ENCODE measurements at places on chromosomes 7 and 10.
A peak's percentile ranks its signal among the peaks of the same experiment; 100 is the strongest.

- DNase-seq: no peak
Observed at GRCh38 chr7:4399121-4399520, 283.0 kb upstream of the FOXK1 start.

- DNase-seq: no peak
Observed at GRCh38 chr10:76285515-76285914, 854.1 kb downstream of the LRMDA start.

- DNase-seq: no peak
Observed at GRCh38 chr7:91660734-91661356, 219.7 kb downstream of the MTERF1 start.

- no peak for DNase-seq
Observed at GRCh38 chr10:35942057-35942456, 300.0 kb upstream of the FZD8 start.

DNA sequence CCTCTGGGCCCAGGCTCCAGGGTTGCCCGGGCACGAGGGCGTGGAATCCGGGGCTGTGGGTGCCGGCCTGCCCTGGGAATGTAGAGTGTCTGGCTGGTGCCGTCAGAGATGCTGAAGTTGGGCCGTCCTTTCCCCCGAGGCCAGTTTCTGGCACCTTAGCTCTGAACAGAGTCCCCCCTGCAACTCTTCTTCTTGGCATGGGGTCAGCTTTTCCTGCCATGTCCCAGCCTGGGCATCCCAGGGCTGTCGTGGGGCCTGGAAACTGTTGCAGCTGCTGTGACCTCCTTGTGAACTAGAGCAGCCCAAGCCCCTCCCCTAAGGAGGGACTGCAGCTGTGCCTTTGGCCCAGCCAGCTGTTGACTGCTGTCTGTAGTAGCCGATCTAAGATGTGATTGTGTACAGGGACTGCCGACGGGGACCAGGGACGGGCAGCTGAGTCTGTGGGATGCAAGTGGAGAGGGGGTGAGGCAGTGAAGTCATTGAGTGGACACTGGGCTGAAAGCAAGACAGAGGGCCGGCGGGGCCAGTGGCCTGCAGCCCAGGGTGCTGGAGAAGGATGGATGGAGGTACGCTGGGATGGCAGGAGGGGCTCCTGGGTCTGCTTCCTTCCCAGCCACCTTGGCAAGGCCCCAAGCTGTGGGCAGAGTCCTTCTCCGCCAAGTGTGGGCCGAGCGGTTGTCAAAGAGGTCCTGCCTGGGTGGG is 35.8 kb downstream of the GBX1 start:
- no peak for DNase-seq

GRCh38 chr7:11748884-11749283 is 83.1 kb downstream of the THSD7A start:
- DNase-seq: no peak

- no peak for DNase-seq
Observed at GRCh38 chr7:32206987-32207386, 136.8 kb upstream of the PDE1C start.

DNA sequence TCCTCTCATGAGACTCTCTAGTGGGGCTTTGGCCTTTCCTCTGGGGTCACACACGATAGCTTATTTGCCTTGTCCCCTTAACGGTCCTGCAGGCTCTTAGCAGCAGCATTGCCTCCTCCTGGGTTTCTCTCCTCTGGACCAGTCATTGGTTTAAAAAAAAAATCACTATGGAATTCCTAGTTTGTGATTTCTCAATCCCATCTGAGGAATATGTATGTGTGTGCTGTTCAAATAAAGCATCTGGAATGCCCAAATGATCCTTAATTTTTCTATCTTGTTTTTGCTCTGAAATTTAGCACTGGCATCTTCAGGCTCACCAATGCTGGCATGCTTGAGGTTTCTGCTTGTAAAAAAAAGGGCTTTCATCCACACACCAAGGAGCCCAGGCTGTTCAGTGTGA is 30.5 kb downstream of the ACTA2 start:
- no peak for DNase-seq

DNA sequence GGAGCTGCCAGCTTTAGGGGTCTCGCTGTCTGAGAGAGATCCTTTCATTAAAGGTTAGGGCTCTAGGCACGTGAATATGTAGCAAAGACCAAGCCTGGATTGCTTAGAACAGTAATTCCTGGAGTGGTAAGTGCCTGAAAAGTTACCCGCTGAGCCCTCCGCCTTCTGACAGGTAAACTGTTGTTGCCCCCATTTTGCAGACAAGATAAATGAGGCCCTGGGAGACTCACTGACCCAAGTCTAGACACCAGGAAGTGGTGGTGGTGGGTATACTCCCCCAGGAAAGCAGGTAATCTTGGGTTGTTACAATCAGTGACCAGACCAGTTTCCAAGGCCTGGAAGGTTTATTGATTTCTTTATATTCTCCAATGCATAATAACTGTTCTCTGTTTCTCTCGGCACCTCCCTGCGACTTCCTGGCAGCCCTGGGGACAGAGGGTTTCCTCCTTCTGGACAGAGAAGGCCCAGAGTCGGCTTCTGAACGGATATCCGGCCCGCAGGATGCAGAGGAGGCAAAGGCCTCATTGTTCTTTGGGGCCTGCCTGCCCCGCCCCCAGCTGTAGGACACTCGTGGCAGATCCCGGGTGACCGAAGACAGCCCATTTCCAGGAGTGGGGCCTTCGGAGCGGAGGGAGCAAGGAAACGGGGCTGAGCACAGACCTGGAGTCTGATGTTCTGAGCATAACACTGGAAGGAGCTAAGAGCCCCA is 1.3 kb upstream of the GRK5 start:
- no peak for DNase-seq

GRCh38 chr10:113583571-113583970 is 30.7 kb downstream of the HABP2 start:
- no peak for DNase-seq

GRCh38 chr7:108096996-108097395 is 33.2 kb downstream of the LAMB4 start:
- DNase-seq: no peak

GRCh38 chr10:78025685-78026364 is 3.5 kb downstream of the POLR3A start:
- DNase-seq: no peak

GRCh38 chr7:45930967-45931366 is 9.9 kb upstream of the IGFBP3 start:
- DNase-seq: no peak

GRCh38 chr7:149500910-149501309 is 3.3 kb upstream of the ZNF746 start:
- no peak for DNase-seq

GRCh38 chr7:21299766-21300165 is 128.1 kb upstream of the SP4 start:
- DNase-seq: no peak

DNA sequence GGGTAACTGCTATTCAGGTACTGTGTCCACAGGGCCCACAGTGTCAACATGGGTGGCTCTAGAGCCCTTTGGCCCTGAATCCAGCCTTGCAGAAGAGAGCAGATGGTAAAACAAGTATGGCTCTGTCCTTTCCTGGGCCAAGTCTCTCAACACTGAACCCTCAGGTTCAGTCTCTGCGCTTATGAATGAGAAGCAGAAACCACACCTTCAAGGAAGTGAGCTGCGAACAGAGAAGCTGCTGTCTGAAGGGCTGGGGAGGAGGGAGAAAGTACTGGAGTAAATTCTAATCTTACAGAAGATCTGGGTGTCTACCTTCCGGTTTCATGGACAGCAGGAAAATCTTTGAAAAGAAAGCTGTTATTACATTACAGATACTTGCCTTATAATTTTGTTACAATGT is 4.1 kb downstream of the TBRG4 start:
- DNase-seq: no peak

DNA sequence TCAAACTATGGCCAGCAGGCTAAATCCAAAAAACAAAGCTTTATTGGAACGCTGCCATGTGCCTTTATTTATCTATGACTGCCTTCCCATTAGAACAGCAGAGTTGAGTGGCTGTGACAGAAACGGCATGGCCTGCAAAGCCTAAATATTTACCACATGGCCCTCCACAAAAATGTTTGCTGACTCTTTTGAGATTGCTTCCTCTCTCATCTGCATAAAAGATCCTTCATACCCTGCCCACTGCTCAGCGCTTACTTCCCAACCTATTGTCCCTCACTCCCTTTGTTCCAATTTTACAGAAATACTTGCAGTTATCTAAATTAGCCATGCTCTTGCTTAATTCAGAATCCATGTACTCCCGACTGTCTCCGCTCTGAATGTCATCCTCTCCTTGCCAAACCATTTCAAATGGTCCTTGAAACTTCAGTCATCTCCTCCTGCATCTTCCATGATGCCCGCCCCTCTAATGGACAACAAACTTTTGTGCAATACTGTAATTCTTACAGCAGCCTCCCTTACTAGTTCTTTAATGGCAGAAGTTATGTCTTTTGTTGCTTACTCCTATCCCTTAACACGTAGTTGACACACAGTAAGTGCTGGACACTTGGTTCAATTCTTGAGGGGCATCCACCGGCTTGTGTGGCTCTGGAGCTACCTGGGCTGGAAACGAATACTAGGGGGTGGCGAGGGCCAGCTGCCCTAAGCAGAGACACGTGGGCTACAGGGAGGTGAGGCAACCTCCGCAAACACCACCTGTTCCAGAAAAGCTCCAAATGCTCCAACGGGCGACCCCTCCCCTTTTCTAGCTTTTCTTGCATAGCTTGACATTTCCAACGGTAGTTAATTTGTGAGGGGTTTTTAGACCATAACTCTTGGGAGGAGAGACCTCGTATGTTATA is 832 bp downstream of the XRCC2 start:
- DNase-seq: no peak

DNA sequence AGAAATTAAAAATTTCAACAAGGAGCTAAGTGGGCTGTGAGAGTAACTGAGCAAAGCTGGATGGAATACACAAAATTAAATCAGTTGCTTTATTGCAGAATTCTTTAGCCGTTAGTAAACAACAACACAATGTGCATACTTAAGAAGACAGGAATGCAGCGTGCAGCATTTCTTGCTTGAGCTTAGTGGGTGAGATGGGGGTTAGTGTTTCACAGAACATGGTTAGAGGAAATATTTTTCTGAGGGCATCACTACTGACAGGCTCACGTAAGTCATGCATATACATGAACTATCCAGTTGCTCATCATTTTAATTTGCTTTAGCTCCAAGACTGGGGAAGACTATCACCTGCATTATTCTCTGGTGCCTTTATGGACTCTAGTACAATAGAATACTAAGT is 80.8 kb downstream of the CD36 start:
- DNase-seq: no peak

GRCh38 chr7:55306331-55306730 is 58.8 kb upstream of the LANCL2 start:
- DNase-seq: no peak

- DNase-seq: no peak
Observed at GRCh38 chr7:30931929-30932540, 20.4 kb downstream of the AQP1 start.

- DNase-seq: no peak
Observed at GRCh38 chr7:28481091-28481926, 69.0 kb downstream of the CREB5 start.

DNA sequence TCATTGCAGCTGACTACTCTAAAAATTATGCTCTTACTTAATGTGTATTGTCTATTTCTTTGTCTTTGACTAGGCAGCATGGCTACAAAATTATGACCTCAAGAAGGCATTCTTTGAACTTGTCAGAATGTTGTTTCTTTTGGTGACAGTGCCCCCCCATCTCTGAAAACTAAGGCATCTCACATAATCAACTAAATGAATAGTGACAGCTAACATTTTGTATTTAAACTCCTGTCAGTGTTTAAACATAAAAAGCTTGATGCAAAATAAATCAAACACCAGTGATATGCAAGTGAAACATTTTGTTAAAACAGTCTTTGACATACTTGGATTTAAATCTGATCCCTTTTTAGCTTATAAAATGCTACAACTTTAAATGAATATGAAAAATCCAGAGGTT is 233.5 kb downstream of the FOXP2 start:
- DNase-seq: no peak

DNA sequence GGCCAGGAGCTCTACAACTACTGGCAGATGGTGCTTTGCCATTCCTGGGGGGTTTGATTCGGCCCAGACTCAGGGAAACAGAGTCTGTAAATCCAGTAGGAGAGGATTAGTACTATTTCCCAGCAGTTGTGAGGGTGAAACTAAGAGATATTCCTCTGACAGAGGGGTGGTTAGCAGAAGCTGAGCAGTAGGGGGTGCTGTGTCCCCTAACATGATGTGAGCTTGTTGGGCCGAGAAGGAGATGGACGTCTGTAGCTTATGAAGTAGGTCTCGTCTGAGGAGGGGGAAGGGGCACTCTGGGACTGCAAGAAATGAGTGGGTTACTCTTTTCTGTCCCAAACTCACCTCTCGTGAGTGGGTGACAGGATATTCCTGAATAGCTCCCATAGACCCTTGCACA is 179.2 kb upstream of the MBL2 start:
- DNase-seq: peak; percentile 25

- no peak for DNase-seq
Observed at GRCh38 chr10:132022241-132022640, 40.5 kb upstream of the BNIP3 start.

DNA sequence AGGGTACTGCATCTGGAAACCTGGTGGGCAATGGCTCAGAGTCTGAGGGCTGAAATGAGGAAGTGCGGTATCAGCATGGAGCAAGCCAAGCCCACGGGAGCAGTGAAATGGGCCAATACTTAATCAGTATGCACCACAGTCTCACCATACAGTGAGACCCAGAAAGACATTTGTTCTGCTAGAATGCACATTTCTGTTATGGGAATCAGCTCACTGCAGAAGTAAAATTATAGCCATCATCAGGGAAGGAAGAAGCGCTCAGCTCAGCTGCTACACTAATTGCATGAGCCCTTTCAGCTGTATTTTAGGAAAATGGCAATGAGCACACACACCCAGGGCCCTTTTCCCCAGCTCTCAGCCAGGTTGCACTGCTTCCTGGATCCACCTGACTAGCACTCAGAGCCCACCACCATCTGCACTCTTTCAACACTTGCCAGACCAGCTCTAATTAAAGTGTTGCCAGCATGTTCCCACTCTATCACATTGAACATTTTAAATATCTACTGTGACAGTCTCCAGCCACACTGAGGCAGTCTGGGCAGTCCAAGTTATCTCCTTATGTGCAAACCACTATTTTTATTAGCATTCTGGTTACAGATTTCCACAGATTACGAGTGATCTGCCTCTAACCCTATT is 44.2 kb upstream of the PIK3AP1 start:
- no peak for DNase-seq
